Activated CD4-positive, alpha-beta memory T cell treated with anti-CD3 and anti-CD28 coated beads, Interleukin-2, amount 10 ng/mL, durations not matched to agents 7 days and 5 days (primary cell): ENCODE measurements at places on chromosomes 12 and 14.

DNA sequence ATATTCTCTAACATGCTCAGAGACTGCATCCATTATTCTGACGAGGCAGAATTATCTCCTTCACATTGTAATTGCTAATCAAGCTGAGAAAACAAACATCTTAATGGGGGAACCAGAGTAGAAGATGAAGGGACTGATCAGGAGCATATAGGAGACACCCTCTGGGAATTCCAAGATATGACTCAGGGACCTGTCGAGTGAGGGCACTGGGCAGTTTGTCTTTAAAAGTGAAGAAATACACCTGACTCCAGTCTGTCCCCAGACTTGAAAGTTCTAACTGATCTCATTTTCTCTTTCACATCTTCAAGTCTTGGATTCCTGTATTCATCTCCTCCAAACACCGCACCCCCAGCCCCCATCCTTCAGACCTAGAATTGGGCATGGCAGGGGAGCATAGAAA lies 226.9 kb upstream of the PLXNC1 start:
- DNase-seq, result no peak
- no peak overlapping the region for H3K4me3 ChIP-seq
- peaks cover 3% of the 10 kb centered on the region for H3K36me3 ChIP-seq
- peaks cover 15% of the 10 kb centered on the region for H3K4me1 ChIP-seq
- H3K27me3 ChIP-seq, result peaks cover 4% of the 10 kb centered on the region
- no peak overlapping the region for H3K27ac ChIP-seq

DNA sequence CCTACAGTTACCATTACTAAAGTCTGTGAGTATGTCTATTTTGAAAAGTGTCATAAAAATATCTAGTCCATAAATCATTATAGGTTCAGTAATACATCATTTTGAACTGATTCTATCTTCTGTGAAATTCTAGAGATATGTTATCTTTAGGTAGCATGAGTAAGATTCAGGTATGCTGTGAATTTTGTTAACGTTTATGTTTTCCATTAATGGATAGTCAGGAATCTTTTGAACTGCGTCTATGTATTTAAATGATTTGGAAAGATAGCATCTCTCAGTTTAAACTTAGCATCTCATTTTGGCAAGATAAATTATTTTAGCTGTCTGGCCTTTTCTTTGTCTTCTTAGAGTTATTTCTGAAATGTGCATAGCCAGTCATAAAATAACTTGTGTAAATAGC lies 8.3 kb downstream of the ALG10B start:
- peaks cover 5% of the 10 kb centered on the region for H3K36me3 ChIP-seq
- H3K4me3 ChIP-seq, result no peak overlapping the region
- H3K27ac ChIP-seq, result no peak overlapping the region
- H3K4me1 ChIP-seq, result no peaks in the 10 kb centered on the region
- no peak for DNase-seq

- no peak for DNase-seq
- H3K27ac ChIP-seq, result no peak overlapping the region
- H3K4me1 ChIP-seq, result no peaks in the 10 kb centered on the region
- H3K36me3 ChIP-seq, result no peaks in the 10 kb centered on the region
- peaks cover 18% of the 10 kb centered on the region for H3K27me3 ChIP-seq
These were observed 45.9 kb downstream of the GPR137C start for GRCh38 chr14:52598568-52598967.

- H3K4me1 ChIP-seq, result peaks cover 46% of the 10 kb centered on the region
- H3K4me3 ChIP-seq, result peak within 1 kb of the TSS; percentile 76
- H3K27me3 ChIP-seq, result peaks cover 6% of the 10 kb centered on the region
- H3K36me3 ChIP-seq, result peaks cover 6% of the 10 kb centered on the region
- H3K27ac ChIP-seq, result peak within 1 kb of the TSS; percentile 35
- peak; percentile 87 for DNase-seq
These were observed at the start of gene TXNRD1 for GRCh38 chr12:104215638-104216297. TXNRD1 (plus strand) TSS chr12:104215779; CDS start chr12:104215803, 24 bp downstream.

GRCh38 chr14:22039938-22040780 lies 366.5 kb upstream of the OR4E1 start:
- H3K4me1 ChIP-seq, result peaks cover 11% of the 10 kb centered on the region
- peak; percentile 50 for DNase-seq
- H3K36me3 ChIP-seq, result no peaks in the 10 kb centered on the region
- peak overlapping the region; percentile 66 for H3K4me3 ChIP-seq
- peaks cover 6% of the 10 kb centered on the region for H3K27me3 ChIP-seq
